ENCODE measurements at places on chromosomes 1 and 21.

GRCh38 chr21:17269760-17270159 lies 243.1 kb upstream of the CXADR start:
- no peak for DNase-seq

GRCh38 chr1:162859191-162859590 lies 1.8 kb downstream of the CCDC190 start:
- no peak for DNase-seq

DNA sequence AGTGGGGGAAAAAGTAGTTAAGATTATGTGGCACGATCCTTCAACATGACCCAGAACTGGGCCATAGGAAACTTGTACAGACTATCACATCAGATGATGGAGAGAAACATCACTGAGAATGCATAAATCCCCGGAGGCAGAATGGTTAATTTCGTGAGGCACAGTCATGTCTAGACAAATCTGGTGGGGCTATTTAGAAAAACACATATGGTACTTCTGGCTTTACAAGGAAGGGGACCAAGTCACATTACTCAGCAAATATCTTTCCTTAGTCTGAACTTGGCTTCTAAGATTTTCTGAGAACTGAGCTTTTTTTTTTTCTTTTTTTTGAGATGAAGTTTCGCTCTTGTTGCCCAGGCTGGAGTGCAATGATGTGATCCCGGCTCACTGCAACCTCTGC lies 9.2 kb upstream of the UQCRHL start:
- no peak for DNase-seq

DNA sequence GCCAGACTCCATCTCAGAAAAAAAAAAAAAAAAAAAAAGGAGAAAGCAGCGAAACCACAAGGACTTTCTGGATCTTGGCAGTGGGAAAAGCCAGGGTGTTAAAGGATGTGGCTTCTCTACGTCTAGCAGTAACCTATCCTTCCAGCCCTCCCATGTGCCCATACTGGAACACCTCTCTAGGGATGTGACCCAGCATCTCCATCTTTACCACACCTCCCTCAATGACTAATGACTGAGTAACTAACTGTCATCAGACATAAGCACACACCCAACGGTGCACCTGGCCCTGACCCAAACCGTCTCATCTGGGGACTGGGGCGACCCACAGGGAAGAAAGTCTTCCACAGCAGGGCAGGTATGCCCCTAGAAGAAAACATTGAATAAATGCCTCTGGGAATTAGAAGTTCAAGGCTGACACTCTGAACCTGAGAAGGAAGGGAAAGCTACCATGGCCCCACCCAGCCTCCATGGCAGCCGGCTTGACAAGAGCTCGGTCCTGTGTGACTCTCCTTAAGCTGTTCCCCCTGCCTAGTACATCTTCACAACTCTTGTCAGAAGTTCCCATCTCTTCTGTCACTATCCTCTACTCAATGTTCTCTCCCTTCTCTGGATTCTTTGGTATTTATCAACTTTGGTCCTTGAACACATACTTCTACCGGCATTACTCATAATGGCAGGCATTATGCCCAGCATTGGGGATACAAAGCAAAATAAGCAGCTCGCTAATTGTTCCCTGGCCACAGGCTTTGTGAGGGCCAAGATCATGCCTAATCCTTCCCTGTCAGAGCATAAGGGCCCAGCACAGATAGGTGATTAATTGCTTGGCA lies 14.8 kb upstream of the PAQR6 start:
- DNase-seq, result no peak

GRCh38 chr1:160720356-160721085 lies 8.9 kb upstream of the CD48 start:
- DNase-seq, result no peak

DNA sequence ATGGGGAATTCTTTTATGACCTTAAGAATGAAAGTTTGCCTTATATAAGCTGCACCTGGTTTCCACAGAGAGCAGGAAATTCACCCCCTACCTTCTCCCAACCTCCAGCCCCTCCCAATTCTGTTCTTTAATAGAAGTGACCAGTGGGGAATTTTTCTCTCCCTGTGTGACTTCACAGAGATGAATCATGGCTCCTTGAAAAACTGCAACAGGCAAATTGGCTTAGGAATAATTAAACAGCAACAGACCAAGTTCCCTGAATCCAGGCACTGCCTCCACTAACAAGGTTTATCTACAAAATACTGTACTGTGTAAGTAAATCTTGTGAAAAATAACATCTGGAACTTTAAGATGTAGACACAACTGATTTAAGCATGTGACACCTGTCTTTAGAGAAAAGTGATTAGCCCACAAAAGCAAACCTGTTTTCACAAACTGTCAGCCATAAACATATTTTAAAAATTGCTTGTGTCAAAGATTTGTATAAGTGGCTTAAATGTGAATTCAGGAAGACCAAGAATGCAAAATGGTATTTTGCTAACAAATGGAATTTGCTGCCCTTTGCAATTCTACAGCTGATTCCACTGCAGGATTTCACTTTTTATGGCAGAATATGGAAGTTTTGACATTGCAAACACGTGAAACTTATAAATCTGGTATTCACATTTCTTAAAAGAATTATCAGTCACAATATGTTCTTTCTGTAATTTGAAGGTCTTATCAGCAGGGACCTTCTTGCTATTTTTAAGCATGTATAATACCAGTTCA lies 54.0 kb downstream of the ALG14 start:
- DNase-seq, result no peak

GRCh38 chr1:111366256-111366655 lies 61.3 kb downstream of the OVGP1 start:
- DNase-seq, result no peak

DNA sequence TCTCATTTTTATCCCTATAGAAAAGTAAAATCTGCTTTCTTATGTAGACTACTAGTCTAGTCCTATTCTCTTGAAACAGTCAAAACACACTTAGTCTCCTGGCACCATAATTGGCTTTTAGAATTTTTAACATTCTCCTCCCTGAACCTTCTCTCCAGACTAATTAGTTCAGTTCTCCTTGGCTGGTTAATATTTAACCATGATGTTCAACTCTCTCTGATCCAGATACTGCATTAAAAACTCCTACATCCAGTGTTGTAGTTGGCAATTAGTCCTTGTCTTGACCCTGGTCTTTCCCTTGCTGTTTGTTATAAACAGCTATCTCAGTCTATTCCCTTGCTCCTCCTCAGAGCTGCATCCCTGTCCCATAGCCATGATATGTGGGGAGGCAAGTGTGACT lies 422.9 kb upstream of the BEND5 start:
- no peak for DNase-seq

- DNase-seq, result no peak
Observed at GRCh38 chr1:189149547-189150375, 1327.9 kb downstream of the BRINP3 start.

DNA sequence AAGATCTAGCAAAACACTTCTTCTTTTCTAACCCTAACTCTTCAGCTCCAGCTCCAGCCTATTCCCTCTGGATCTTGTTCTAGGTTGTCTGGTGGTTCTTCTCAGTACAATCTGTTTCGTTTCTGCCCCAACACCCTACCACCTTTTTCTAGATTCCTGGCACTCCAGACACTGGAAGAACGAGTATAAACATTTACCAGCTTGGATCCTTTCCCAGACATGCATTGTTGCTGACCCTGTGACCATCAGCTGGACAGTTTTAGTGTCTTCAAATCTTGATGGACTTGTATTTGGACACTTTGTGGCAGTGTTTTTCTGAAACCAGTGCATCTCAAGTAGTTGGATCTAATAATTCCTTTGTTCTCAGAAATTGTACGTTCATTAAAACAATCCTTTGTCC lies 30.6 kb upstream of the CACNA1E start:
- no peak for DNase-seq

DNA sequence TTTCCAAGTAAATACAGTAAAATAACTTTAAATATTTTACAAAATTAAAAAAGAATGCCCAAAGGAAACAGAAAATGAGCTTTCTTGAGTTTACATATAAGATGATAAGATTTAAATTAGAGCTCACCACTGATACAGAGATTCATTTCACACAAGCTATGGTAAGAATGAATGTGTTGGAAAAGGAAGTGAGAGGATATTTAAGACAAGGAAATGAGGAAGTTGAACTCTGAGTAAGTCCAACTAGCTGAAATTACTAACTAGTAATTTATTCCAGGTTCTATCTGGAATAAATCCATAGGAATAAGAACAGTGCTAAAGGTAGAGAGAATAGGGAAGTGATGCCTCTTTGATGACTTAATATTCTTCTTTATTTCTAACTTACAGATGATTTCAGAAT lies 42.4 kb downstream of the FNBP1L start:
- no peak for DNase-seq

GRCh38 chr1:30255111-30255724 lies 468.2 kb downstream of the MATN1 start:
- DNase-seq, result no peak

GRCh38 chr1:16256478-16256877 lies 19.5 kb upstream of the CPLANE2 start:
- no peak for DNase-seq

GRCh38 chr1:246579818-246580217 lies 13.6 kb downstream of the CNST start:
- DNase-seq, result no peak

GRCh38 chr1:31936278-31936980 lies 1.7 kb downstream of the PTP4A2 start:
- DNase-seq, result no peak
